ENCODE measurements at places on chromosomes 2 and 18. TPM values are rescaled to one million over a fixed set of nuclear protein-coding genes. Genes with fewer than 3 reads are reported as not detected.

The TIGD1 gene
- total RNA-seq: 2.2 TPM

The GDF7 gene
- total RNA-seq: 0.68 TPM

DNA sequence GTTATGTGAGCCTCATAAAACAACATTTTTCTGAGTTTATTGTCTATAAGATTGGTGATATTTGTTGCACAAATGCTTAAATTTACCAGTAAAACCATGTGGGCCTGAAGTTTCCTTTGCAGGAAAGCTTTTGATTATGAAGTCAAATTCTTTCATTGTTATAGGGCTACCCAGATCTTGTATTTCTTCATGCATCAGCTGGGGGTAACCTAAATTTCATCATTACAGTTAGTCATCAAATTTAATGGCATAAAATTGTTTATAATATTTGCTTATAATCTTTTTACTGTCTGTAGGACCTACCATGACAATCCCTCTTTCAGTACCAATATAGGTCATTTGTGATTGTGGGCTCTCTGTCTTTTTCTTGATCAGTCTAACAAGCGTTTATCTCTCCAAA is 47.8 kb downstream of the SMAD2 start:
- no peak for DNase-seq

The SP3 gene
- 38.7 TPM for total RNA-seq

- DNase-seq: no peak
Measured at GRCh38 chr2:216736326-216736725, 41.0 kb upstream of the IGFBP5 start.

The SNORC gene
- total RNA-seq: 1.3 TPM

DNA sequence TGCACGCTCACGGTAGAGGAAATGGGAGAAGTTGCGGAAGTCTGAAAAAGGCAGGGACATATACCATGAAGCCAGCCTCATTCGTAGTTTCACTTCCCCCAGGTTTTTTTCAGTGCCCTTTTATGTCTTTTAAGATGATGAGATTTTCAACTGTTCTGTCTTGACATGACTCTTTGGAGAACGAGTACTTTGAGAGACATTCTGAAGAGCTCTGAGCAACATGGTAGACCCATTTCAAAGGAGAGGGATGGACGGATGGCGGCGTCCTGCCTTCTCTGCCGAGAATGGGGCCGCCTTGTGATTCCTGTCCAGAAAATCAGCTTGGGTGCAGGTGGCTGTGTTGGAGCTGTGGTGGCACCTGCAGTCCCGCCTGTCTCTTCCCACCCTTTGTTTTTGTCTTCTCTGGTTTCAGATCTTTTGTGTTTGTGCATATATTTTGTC is 41.7 kb downstream of the SH3BP4 start:
- no peak for DNase-seq

The TUBA4B gene
- total RNA-seq: not detected

GRCh38 chr2:141522702-141523101 is 608.1 kb downstream of the LRP1B start:
- DNase-seq: no peak

The HES6 gene
- 2.3 TPM for total RNA-seq

The ALLC gene
- not detected for total RNA-seq

The TM4SF20 gene
- not detected for total RNA-seq

DNA sequence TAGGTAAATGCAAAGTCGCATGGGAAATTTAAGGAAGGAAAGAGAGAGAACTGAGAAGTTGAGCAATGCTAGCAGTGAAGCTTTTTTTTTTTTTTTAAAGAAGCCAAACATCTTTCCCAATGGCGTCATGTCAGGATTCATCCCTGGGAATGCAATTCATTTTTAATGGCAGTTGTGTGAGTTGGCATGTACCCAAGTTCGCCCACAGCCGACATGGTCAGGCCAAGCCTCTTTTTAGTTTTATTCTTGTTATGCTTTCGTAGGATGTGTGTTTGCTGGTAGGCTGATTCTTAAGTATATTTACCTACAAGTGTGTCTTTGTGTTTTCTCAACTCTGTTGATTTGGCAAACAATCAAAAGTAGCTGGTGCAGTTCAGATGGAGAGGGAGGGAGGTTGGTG is 127.6 kb upstream of the ITGA6 start:
- no peak for DNase-seq
